ENCODE measurements at places on chromosomes 3 and 15.

DNA sequence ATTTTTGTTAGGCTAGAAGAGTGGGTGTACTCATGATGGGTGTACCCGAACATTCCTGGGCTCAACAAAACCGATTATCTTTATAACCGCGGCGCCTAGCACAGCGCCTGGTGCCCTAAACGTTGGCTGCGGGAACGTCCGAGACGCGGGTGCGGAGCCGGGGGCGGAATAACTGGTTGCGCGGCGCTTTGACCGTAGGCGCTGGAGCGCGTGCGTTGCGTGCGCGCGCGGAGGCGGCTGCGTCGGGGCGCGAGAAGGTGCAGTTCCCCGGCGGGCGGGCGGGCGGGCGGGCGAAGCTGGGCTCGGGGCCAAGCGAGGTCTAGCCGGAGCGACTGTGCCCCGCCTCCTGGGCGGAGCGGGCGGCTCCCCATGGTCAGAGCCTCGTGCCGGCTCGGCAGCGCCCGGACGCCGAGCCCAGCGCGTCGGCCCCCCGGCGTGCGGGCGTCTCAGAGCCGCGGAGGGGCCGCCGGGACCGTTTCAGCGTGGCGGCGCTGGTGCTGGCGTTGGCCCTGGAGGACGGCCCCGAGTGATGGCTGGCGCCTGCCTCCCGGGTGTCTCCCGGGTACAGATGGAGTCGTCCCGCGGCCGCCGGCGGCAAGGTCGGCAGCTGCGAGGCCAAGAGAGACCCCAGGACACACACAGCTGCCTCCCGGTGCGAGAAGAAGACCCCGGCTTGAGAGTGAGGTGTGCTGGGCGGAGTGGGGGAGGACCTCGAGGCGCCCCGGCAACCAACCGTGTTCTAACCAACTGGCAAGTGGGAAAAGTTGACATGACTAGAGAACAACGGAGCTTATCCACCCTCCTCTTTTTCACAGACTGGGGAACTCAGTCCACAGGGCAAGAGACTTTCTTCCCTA is at the start of gene PLAAT1:
Gene PLAAT1 (plus strand): TSS at position 373 of the 857 bp plus-strand sequence. CDS start 14,429 bp downstream, outside the sequence.
- H3K4me1 ChIP-seq = peaks cover 13% of the 10 kb centered on the region
- no peak within 1 kb of the TSS for H3K27ac ChIP-seq
- DNase-seq = peak; percentile 57
- H3K4me3 ChIP-seq = peak within 1 kb of the TSS; percentile 90
- no peaks in the 10 kb centered on the region for H3K36me3 ChIP-seq

DNA sequence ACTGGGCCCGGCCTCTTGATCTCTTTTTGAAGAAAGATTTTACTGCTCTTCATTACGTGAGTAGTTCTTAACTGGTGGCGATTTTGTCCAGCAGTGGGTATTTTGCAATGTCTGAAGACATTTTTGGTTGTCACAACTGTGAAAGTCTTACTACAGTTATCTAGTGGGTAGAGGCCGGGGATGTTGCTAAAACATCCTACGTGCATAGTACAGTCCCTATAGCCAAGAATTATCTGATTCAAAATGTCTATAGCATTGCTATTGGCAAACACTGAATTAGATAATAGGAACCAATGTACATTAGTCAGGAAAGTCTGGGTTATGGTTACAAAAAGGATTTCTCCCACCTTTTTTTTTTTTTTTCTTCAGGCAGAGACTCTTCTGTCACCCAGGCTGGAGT is 38.1 kb downstream of the FOXL2 start:
- H3K4me3 ChIP-seq = no peak overlapping the region
- H3K4me1 ChIP-seq = no peaks in the 10 kb centered on the region
- H3K27ac ChIP-seq = no peak overlapping the region
- no peak for DNase-seq

GRCh38 chr3:101873619-101874018 is 24.3 kb downstream of the NFKBIZ start:
- H3K4me3 ChIP-seq = no peak overlapping the region
- no peaks in the 10 kb centered on the region for H3K4me1 ChIP-seq
- no peak for DNase-seq
- H3K27ac ChIP-seq = no peak overlapping the region
- H3K27me3 ChIP-seq = no peaks in the 10 kb centered on the region
- no peaks in the 10 kb centered on the region for H3K36me3 ChIP-seq

GRCh38 chr15:38899300-38899699 is 334.7 kb upstream of the RASGRP1 start:
- no peak overlapping the region for H3K4me3 ChIP-seq
- no peak for DNase-seq
- H3K27ac ChIP-seq = no peak overlapping the region
- H3K4me1 ChIP-seq = no peaks in the 10 kb centered on the region

DNA sequence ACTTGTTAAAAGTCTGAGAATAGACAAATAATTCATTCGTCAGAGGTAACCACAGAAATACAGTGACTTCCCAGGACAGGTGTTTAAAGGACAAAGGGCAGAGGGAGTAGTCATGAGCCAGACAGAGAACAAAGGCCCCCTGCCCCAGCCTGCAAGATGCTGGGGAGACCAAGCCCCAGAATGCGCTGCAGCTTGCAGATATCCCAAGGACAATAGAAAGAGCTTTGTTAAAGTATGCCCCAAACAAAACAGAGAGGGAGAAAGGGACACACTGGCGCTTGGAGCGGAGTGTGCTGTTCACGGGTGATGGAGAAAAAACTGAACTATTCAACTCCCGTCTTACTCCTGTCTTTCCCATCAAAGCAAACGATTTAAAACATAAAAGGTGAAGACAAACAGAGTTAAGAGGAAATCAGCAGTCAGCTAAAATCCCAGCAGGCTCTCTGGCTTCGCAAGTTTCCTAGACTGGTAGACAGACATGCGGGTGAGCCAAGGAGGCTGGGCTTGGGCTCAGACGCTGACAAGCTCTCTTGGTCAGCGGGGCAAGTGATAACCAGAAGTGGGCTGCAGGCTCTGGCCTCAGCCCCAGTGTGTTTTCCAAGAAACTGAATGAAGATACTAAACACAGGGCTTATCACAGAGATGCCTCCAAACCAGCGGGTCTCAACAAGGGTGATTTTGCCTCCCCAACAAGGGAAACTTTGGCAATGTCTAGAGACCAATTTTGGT is 130.1 kb downstream of the UACA start:
- no peak overlapping the region for H3K4me3 ChIP-seq
- H3K27me3 ChIP-seq = no peaks in the 10 kb centered on the region
- peak overlapping the region; percentile 52 for H3K27ac ChIP-seq
- peaks cover 23% of the 10 kb centered on the region for H3K4me1 ChIP-seq
- DNase-seq = no peak

DNA sequence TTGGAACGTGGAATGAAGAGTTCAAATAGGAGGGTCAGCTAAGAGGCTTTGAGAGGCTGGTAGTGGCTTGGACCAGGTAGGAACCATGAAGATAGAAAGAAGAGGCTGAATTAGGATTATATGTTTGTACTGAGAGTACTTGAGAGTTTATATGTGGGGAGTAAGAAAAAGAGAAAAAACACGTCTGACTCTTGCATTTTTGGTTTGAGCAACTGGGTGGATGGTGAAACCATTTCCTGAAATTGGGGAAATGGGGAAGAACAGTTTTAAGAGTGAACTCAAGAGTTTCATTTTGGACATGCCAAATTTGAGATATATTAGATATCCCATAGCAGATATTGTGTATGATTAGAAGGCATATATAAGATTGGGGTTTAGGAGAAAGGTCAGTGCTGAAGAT is 92.9 kb upstream of the TNIK start:
- H3K4me1 ChIP-seq = peaks cover 30% of the 10 kb centered on the region
- no peak overlapping the region for H3K4me3 ChIP-seq
- H3K27ac ChIP-seq = no peak overlapping the region
- no peaks in the 10 kb centered on the region for H3K27me3 ChIP-seq
- peaks cover 3% of the 10 kb centered on the region for H3K36me3 ChIP-seq

DNA sequence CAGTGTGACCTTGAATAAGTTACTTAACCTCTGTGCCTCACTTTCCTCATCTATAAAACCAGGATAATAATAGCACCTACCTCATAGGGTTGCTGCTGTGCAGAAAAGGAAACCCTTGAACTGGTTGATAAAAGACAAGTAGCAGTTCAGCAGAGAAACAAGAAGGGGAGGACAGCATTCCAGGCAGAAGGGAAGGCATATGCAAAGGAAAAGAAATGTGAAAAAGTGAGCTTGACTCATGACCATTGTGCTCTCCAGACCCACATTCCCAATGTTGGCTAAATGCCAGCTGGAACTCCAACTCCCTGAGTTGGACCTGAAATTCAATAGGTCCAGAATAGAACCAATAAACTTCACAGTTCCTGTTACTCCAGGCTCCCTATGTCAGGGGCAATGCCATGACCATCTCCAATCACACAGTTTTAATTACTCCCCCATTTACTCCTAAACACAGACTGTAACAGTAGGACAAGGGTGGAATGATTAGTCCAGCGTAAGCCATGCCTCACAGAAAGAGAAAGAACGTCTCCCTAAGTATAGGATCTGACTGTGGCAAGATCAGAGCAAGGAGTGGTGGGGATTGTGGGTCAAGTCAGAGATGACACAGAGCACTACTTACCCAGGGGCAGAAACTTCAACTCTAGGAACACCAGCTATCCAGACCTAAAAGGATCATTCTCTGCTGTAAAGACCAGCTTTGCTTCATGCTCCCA is 26.9 kb downstream of the PRKAR2A start:
- H3K4me1 ChIP-seq = no peaks in the 10 kb centered on the region
- DNase-seq = no peak
- no peaks in the 10 kb centered on the region for H3K27me3 ChIP-seq
- H3K27ac ChIP-seq = no peak overlapping the region

DNA sequence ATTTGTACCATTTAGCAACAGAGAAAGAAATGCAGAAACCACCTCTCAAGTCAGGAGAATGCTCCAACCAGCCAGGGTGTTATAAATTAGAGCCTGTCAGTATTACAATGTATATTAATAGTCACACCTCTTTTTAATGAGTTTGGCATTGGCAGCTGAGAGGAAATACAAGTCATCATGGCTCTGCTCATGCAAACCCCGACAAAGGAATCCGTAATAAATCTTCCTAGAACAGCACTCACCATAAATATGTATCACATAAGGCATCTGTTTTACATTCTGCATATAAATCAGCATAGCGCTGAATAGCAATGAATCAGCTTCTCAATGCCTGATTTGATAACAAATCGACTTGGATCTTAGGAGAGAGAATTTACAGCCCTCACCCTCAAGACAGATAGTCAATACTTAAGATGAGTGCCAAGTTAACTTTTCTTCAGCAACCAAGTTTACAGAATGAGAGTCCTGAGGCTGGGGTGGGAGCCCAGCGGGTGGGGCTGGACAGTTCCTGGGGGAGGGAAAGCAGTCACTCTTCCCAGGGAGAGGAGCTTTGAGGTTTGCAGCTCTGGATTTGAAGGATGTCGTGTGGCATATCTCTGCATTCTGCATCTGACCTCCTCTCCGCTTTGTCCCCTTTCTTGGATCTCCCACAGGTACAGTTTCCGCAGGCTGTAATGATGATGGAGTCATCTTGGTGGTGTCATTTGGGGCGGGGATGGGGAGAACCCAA is 1034.4 kb upstream of the NR2F2 start:
- DNase-seq = no peak
- peaks cover 3% of the 10 kb centered on the region for H3K36me3 ChIP-seq
- H3K27ac ChIP-seq = peak overlapping the region; percentile 39
- peaks cover 46% of the 10 kb centered on the region for H3K4me1 ChIP-seq
- H3K4me3 ChIP-seq = peak overlapping the region; percentile 12

DNA sequence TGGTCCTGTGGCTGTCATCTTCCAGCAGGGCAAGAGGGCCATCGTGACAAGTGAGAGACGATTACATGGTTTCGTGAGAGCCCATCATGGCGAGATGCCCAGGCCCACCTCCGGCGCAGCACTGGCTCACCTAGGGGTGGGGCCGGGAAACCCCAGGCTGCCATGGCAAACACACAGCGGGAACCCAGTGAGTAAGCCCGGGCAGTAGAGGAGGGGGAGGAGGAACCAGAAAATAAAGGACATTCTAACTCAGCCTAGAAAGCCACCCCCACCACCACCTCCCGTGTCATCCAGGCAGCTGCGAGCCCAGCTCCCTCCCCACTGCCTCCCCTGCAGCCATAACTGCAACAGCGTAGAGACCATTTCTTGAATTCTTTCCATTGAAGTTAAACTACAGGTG is 52.3 kb downstream of the PCSK6 start:
- no peaks in the 10 kb centered on the region for H3K27me3 ChIP-seq
- peaks cover 2% of the 10 kb centered on the region for H3K36me3 ChIP-seq
- H3K4me3 ChIP-seq = no peak overlapping the region
- H3K27ac ChIP-seq = no peak overlapping the region
- peaks cover 18% of the 10 kb centered on the region for H3K4me1 ChIP-seq

- H3K4me3 ChIP-seq = no peak overlapping the region
- H3K36me3 ChIP-seq = no peaks in the 10 kb centered on the region
- H3K27me3 ChIP-seq = no peaks in the 10 kb centered on the region
- H3K27ac ChIP-seq = no peak overlapping the region
- peaks cover 20% of the 10 kb centered on the region for H3K4me1 ChIP-seq
- no peak for DNase-seq
Observed at GRCh38 chr15:73601451-73602445, 31.4 kb downstream of the NPTN start.

DNA sequence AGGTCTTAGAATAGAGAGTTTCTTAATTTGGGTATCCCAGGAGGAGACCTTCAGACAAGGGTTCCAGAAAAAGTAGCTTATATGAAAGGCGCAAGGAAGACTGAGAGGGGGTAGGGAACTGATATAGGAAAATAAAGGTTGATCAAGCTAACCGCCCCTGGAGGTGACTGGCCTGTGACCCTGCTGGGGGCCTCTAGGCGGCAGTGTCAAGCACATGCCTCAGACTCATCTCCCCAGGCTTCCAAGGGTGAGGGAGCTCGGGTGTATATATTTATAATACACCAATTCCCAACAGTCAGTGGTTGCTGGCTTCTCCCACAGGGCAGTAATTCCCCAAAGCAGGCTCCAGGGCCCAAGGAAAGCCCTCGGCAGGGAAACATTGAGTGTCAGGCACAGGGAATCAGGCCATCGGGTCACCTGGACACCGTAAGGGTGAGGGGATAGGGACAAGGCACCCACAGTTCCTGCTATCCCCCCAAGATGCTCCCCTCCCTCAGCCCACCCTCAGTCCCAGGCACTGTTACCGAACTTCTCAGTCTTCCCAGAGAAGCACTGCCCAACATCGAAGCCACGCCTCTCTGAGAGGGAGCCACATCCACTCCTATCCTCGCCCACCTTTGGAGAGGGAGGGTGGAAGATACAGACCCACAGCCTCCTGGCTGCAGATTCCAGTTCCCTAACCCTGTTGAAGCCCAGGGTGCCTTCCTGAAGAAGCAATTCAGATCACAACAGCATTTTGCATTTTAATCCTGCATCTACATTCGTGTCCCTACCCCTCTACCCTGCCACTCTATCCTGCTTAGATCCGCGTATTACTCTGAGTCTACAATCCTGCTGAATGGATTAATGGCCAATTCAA is 19.5 kb upstream of the CAV3 start:
- no peak overlapping the region for H3K4me3 ChIP-seq
- H3K4me1 ChIP-seq = peaks cover 20% of the 10 kb centered on the region
- peak overlapping the region; percentile 27 for H3K27ac ChIP-seq
- no peaks in the 10 kb centered on the region for H3K27me3 ChIP-seq
- DNase-seq = no peak

GRCh38 chr3:13494463-13495350 is 14.6 kb downstream of the HDAC11 start:
- no peak overlapping the region for H3K4me3 ChIP-seq
- H3K27ac ChIP-seq = no peak overlapping the region
- peaks cover 22% of the 10 kb centered on the region for H3K4me1 ChIP-seq
- H3K27me3 ChIP-seq = no peaks in the 10 kb centered on the region
- H3K36me3 ChIP-seq = no peaks in the 10 kb centered on the region

All from neural crest cell (in vitro differentiated cells).